Tibial nerve (tissue), 4 donors: ENCODE measurements at places on chromosomes 2 and 18. TPM values are rescaled to one million over a fixed set of nuclear protein-coding genes. Genes with fewer than 3 reads are reported as not detected.

Gene PROM2
- total RNA-seq = 12.3 TPM

GRCh38 chr18:48924630-48925490 lies 25.9 kb downstream of the SMAD7 start:
- peaks cover 53% of the 10 kb centered on the region for H3K4me1 ChIP-seq
- no peaks in the 10 kb centered on the region for H3K27me3 ChIP-seq
- no peak for DNase-seq
- H3K4me3 ChIP-seq = no peak overlapping the region
- H3K36me3 ChIP-seq = peaks cover 16% of the 10 kb centered on the region
- H3K27ac ChIP-seq = no peak overlapping the region

GRCh38 chr2:38666556-38666910 lies 619 bp downstream of the GALM start:
- no peak for DNase-seq
- H3K36me3 ChIP-seq = no peaks in the 10 kb centered on the region
- H3K4me1 ChIP-seq = peaks cover 31% of the 10 kb centered on the region
- no peaks in the 10 kb centered on the region for H3K27me3 ChIP-seq
- peak overlapping the region; percentile 81 for H3K27ac ChIP-seq

Gene SERPINB8
- total RNA-seq = 15.1 TPM

GRCh38 chr2:109238580-109238979 lies 109.6 kb downstream of the SH3RF3 start:
- no peak overlapping the region for H3K4me3 ChIP-seq
- no peaks in the 10 kb centered on the region for H3K36me3 ChIP-seq
- no peak for DNase-seq
- peaks cover 39% of the 10 kb centered on the region for H3K4me1 ChIP-seq
- no peaks in the 10 kb centered on the region for H3K27me3 ChIP-seq

GRCh38 chr18:47380153-47380552 lies 128.7 kb upstream of the SKOR2 start:
- DNase-seq = no peak
- H3K27me3 ChIP-seq = no peaks in the 10 kb centered on the region
- H3K4me3 ChIP-seq = no peak overlapping the region
- H3K36me3 ChIP-seq = no peaks in the 10 kb centered on the region
- no peak overlapping the region for H3K27ac ChIP-seq

- no peak overlapping the region for H3K4me3 ChIP-seq
- H3K27ac ChIP-seq = no peak overlapping the region
- H3K27me3 ChIP-seq = no peaks in the 10 kb centered on the region
- no peaks in the 10 kb centered on the region for H3K36me3 ChIP-seq
Measured at GRCh38 chr2:15303874-15304273, 257.3 kb downstream of the NBAS start.

- no peak overlapping the region for H3K27ac ChIP-seq
- H3K4me3 ChIP-seq = no peak overlapping the region
- no peaks in the 10 kb centered on the region for H3K4me1 ChIP-seq
- no peak for DNase-seq
Measured at GRCh38 chr18:21203126-21203525, 38.9 kb upstream of the GREB1L start.

DNA sequence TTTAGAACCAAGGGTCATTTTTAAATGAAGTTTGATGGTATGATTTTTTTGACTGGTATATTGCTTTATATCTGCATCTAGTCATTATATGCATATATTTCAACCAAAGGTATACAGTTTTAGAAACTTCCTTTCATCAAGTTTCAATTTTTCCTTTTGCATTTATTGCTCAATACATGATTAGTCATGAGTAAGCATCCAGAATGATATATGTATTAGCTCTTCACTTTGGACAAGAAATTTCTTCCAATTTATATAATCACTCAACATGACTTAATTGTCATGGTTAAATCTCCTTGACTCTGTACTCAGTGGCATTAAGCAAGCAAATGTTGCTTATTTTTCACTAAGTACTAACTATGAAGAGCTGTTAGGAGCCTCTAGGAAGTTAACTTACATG lies 123.6 kb downstream of the PLCL1 start:
- no peaks in the 10 kb centered on the region for H3K36me3 ChIP-seq
- H3K4me1 ChIP-seq = no peaks in the 10 kb centered on the region
- no peak overlapping the region for H3K27ac ChIP-seq
- H3K4me3 ChIP-seq = no peak overlapping the region
- no peaks in the 10 kb centered on the region for H3K27me3 ChIP-seq
